ENCODE measurements at places on chromosomes 16 and 17. TPM values are rescaled to one million over a fixed set of nuclear protein-coding genes. Genes with fewer than 3 reads are reported as not detected.

GRCh38 chr17:59688008-59688407, 19.2 kb downstream of the PTRH2 start:
- no peak for DNase-seq

DNA sequence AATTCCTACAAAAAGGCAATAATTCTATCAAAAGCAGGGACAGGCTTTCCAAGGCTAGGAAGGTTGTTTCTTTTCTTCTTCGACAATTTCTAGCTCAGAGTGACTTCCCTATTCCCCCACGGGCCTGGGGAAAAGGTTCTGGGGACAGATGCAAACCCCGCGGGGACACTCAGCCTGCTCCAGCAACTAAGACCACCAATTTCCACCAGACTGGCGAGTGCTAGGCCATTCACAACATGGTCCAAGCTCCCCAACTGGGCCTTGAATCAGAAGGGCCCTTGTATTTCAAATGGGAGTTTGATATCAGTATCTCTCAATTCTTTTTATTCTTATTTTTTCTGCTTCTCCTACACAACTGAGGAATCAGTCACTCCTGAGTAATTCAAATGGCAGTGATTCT, 86.7 kb downstream of the USP31 start:
- no peak for DNase-seq

DNA sequence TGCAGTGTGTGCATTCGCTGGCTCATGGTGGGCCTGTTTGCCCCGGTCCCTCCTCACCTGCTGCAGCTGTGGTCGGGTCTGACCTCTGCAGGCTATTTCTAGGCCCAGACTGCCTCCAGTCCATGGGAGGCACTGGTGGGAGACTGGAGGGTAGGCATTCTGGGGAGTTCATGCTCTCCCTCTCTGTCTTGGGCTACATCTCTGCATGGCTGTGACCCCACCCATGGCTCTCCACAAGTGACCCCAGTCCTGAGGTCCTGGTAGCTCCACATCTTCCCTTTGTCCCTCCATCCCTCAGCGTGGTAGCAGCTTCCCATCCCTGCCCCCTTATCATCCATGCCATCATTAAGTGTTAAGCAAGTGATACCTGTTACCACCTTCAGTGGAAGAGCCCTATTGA, 107.8 kb upstream of the SEC14L1 start:
- DNase-seq = no peak

Gene ZNF778
- total RNA-seq = 11.4 TPM

DNA sequence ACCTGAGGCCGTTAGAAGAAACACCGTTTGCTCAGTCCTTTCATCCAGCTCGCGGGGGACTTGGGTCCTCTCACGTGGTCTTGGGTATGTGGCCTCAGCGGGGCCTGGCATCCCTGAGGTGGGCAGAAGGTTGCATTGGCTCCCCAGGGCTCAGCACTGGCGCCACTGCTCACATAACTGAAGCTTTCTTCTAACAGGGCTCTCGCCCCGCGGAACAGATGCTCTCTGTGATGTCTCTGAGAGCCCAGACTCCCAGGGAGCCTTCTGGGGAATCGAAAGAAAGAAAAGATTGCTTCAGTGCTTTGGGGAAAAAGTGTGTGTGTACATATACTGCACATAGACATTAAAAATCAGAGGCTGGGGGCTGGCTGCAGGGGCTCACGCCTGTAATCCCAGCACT, 10.1 kb downstream of the MGRN1 start:
- DNase-seq = no peak

DNA sequence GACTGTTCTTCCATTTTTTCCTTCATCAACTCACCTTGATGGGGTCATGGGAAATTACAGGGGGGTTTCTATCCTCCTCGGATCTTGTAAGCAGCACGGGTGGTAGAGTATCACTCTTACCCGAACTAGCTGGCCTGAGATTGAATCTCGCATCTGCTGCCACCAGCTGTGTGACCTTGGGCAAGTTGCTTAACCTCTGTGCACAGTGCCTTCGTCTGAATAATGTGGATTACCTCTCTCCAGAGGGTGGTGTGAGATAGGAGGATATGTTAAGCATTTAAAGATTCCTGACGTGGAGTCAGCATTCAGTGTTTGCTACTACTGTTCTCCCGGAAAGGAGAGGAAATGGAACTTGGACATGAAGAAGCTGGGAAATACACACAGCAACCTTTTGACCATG, 24.4 kb downstream of the LASP1 start:
- no peak for DNase-seq

All from activated B cell treated with CpG ODN at 0.5 μM for 24 hours (primary cell).